ENCODE measurements at places on chromosomes 5 and 9. TPM values are rescaled to one million over a fixed set of nuclear protein-coding genes. Genes with fewer than 3 reads are reported as not detected.

UQCRQ gene
- 107 TPM for total RNA-seq

IRX2 gene
- not detected for total RNA-seq

- DNase-seq: no peak
These were observed 11.9 kb downstream of the TRMO start for GRCh38 chr9:97910357-97910756.

DNA sequence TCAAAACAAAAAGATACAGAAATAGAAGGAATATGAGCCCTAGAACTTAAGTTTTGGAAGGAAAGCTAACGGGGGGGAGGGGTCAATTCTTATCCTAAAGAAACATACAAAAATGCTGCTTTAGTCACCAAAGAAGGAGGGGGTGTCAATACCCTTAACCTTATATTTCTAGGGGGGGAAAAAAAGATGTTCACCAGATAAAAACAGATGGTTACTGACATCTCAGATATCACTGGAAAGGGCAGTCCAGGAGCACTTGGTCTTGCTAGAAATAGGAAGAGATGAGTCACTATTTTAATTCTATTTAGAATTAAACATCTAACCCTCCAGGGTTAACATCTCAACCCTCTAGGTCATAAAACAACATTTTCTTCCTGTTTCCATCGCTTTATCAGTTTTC lies 1.7 kb downstream of the DIAPH1 start:
- DNase-seq: no peak

- DNase-seq: no peak
These were observed 3.8 kb upstream of the RASEF start for GRCh38 chr9:83066771-83067170.

- no peak for DNase-seq
These were observed 515.1 kb downstream of the DMAC1 start for GRCh38 chr9:7284517-7284916.

GRCh38 chr9:125635888-125636287 lies 71.1 kb downstream of the MAPKAP1 start:
- DNase-seq: no peak

Data from T-helper 17 cell (primary cell).